Hepatocyte (in vitro differentiated cells): ENCODE measurements at places on chromosomes 3 and 15. TPM values are rescaled to one million over a fixed set of nuclear protein-coding genes. Genes with fewer than 3 reads are reported as not detected.

DNA sequence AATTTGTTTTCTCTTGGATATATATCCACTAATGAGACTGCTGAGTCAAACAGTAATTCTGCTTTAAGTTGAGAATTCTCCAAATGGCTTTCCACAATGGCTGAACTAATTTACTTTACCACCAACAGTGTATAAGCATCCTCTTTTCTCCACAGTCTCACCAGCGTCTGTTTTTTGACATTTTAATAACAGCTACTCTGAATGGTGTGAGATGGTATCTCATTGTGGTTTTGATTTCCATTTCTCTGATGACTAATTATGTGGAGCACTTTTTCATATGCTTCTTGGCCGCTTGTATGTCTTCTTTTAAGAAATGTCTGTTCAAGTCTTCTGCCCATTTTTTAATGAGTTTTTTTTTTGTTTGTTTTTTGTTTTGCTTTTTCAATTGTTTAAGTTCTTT is 206.2 kb downstream of the CTNNB1 start:
- DNase-seq = no peak

RASL12 gene
- total RNA-seq = 6.4 and 6.5 TPM in 2 replicates

FBXO40 gene
- not detected in 2 replicates for total RNA-seq

GRCh38 chr3:164737174-164737573 is 341.1 kb downstream of the SI start:
- no peak for DNase-seq

- DNase-seq = peak; percentile 87
Observed at GRCh38 chr3:186540221-186540834, 3.9 kb downstream of the CRYGS start.
